ENCODE measurements at places on chromosomes 13 and 19.

DNA sequence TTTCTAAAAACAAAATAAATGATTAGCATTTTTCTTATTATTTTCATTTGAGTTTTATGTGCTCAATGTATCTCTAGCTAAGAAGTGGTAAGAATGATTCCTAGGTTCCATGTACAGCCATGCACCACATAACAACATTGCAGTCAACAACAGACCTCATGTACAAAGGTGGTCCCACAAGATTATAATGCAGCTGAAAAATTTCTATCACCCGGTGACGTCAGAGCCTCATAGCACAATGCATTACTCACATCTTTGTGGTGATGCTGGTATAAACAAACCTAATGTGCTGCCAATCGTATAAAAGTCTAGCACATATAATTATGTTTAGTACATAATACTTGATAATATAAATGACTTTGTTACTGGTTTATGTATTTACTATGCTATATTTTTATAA is 120.5 kb downstream of the SLC7A1 start:
- DNase-seq = peak; percentile 72

GRCh38 chr13:75870397-75870903 is 234.3 kb downstream of the LMO7 start:
- no peak for DNase-seq

DNA sequence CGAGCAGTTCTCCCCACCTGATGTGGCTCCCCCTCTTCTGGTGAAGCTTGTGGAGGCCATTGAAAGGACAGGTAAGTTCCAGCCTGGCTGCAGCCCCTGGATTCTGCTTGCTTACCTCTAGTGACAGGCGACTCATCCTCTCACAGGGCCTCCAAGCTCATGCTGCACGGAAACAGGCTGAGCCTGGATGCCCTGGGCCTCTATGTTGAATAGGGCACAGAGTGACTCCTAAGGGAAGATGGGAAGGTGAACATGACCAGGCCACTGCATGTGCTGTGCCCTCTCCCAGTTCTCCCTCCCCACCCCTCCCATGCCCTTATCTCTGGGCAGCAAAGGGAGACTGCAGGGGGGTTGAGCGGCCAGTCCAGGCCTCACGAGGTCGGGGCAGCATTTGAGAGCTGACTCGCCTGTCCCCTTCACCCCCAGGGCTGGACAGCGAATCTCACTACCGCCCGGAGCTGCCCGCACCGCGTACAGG is 7.6 kb downstream of the PIK3R2 start:
- DNase-seq = no peak

GRCh38 chr19:15780610-15781418 is 6.6 kb upstream of the OR10H5 start:
- DNase-seq = no peak

DNA sequence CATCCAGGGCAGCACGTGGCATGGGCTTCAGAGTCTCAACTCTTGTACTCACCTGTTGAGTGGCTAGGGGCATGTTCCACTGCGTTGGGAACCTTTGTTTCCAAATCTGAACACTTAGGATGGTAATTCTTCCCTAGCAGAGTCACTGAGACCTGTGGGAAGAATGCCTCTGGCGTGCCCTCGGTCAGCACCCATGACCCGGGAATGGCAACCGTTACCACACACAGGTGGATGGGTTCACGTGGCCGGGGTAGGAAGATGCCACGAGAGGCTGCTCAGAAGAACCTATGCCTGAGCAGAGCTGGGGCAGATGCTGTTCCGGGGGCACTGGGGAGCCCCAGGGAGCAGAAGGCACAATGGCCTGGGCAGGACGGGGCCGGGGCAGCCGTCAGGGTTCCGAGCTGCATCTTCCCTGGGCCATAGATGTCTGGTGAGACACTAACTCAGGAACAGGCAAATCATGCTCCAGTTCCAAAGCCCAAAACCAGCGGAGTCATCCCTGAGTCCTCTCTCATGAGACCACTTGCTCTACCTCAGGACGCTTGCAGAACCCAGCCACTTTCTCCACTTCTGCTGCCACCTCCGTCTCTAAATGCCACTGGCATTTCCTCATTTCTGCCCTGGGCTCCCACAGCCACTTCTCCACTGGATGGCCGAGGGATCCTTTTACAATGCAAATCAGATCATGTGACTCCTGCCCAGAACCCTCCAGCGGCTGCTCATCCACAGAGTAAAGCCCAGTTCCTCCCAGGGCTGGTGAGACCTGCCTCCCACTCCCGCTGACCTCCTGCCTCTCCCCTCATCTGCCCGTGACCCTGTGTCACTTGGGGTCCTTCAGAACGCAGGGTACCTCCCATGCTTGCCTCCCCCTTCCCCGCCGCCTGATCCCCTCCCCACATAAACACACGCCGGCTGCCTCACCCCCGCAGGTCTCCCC is 36.7 kb downstream of the FAM124A start:
- DNase-seq = no peak

DNA sequence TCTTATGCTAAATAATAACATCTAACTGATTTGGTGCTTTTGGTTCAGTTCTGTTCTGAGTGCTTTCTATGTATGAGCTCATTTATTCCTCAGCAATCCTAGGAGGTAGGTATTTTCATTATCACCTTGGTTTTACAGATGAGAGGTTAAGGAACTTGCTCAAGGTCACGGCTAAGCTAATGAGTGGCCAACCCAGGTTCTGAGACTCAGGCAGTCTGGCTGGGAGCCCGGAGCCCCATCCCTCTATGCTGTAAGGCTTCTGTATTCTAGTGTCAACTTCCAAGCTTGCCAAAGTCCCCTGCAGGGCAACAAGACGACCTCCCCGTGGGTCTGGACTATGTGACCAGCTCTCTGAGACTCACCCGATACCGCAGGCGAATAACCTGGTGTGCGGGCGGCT is 60.5 kb downstream of the PARP4 start:
- no peak for DNase-seq

DNA sequence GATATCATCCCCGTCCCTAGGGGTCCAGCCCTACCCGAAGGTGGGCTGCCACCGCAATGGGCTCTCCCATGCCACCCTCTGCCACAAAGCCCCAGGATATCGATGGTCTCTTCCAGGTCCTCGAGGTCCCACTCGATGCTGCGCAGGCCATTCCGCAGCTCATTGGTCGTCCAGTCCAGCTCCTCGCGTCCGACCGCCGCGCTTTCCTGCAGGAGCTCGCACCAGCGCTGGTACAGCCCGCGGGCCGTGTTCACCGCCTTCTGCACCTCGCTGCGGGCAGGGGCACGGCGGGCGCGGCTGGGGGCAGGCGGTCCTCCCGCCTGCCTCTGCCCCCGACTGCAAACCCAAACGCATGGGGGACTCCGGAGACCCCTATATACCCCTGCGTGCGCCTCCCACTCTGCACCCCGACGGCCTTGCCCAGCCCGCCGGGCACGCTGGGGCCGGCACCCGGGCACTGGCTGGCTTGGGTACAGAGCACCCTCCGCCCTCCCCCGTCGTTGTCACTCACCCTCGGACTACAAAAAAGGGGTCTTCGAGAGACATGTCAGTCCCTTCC is 468 bp downstream of the STX10 start:
- DNase-seq = no peak

- no peak for DNase-seq
Observed at GRCh38 chr19:28727480-28728159, 485.3 kb downstream of the UQCRFS1 start.

DNA sequence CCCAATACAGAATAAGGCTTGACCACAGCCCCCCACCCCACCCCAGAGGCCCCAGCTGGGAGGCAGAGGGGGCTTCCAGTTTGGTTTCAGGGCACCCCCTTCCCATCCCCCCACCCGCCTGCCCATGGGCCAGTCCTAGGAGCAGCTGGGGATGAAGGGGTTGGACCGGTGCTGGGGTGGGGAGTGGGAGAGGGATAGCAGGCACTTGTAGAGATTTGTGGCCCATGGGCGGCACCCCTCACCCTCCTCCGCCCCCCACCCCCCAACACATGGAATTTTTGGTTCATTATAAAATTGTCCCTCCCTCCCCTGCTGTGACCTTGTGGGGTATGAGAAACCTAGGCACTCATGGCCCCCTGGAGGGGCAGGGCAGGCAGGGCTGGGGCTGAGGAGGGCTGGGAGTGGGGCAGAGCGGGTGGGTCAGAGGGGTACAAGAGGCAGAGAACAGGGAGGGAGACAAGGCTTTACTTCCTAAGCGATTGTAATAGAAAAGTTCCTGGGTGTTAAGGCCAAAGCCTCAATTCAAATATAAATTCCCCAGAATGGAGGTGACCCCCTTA is 5.3 kb upstream of the GSK3A start:
- DNase-seq = no peak

DNA sequence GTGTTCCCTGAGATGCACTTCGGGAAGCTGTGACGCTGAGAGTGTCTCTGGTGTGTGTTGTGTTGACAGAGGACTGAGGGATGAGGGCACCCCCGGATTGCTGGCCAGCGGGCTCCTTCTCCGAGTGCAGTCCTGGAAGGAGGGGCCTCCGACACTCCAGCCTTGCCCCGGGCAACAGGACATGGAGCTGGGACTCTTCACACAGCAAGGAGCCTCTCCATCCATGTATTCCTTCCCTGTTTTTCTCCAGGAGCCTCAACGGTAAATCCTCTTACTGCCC is 61.3 kb downstream of the SOX1 start:
- DNase-seq = no peak

- DNase-seq = no peak
Observed at GRCh38 chr19:29663861-29664752, 1.2 kb upstream of the PLEKHF1 start.

GRCh38 chr19:18832306-18833140 is 764 bp downstream of the UPF1 start:
- no peak for DNase-seq

Measured in AG04450 (cell line).